T-helper 1 cell (primary cell): ENCODE measurements at places on chromosomes 7 and 10.

DNA sequence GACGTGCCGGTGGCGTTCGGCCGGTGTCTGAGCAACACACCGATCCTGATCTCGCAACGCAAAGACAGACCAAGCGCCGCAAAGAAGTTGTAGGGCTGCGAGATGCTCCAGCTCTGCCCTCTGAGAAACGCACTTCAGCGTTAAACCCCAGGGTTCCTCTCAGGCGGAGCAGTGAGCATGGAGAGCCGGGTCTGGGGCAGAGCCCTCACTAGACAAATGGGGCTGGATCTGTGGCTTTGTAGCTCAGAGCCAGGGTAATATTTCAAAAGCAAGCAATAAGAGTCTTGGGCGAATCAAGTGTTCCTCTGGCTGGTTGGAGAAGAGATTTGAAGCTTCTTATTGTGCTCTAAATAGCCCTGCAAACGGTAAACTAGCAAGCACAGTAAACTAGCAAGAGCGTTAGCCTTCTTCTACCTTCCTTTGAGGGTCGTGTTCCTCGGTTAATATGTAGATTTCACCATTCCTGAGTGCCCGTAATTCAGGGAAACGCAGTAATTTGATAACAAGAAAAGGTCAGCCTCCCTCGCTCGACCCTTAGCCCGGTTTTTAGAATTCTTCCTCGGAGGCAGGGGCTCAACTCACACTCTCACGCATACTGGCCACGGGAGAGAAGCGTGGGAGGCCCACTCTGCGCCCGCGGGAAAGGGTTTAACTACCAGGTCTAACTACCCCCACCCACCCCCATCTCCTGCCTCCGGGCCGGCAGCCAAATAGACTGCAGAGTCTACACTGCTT lies 6.7 kb downstream of the SKAP2 start:
- DNase-seq = no peak

- no peak for DNase-seq
Observed at GRCh38 chr10:101261702-101262101, 32.4 kb upstream of the LBX1 start.

GRCh38 chr10:132979491-132980425 lies 37.4 kb upstream of the CFAP46 start:
- no peak for DNase-seq

DNA sequence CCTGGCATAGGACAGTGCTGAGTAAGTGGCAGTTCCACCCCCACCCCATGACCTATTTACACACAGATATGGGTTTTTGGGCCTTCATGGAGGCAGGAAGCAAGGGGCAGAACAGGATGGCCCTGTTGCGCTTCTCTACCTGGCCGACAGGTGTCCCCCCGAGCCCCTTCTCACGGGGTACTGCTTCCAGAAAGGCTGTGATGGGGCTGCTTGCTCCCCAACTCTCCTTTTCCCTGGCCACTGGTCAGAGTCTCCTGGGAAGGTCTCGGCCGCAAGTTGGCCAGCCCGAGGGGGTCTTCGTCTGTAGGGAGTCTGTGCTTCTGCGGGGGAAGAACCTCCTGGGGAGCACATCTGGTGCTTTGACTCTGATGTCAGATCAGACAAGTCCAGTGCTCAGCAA lies 139.8 kb upstream of the TNS3 start:
- no peak for DNase-seq

- DNase-seq = no peak
Observed at GRCh38 chr7:1289666-1290025, 57.0 kb downstream of the UNCX start.

DNA sequence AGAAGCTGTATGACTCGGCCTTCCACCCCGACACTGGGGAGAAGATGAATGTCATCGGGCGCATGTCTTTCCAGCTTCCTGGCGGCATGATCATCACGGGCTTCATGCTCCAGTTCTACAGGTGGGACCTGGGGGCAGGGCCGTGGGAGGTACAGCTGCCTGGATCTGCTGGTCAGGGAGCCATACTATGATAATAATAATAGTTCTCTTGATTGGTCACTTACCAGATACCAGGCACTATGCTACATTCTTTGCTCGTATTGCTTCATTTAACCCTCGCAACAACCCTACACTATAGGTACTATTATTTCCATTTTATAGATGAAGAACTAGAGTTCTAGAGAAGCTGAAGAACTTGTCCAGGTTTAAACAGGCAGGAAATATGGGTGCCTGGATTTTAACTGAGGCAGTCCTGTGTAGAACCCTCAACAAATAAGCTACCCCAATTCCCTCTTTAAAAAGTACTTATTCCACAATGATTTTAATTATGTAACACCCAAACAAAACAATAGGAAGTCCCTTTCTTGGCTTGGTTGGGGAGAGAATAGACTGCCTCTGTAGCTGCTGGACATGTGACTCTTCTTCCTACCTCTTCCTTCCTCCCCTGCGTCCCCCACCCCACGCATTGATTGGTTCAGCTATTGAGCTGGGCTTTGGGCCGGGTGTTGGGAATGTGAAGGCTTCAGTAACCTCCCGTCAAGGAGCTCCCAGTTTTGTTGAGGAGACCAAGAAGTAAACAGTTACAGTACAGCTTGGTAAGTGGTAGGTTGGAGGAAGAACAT lies 12.8 kb downstream of the SFXN2 start:
- DNase-seq = no peak

DNA sequence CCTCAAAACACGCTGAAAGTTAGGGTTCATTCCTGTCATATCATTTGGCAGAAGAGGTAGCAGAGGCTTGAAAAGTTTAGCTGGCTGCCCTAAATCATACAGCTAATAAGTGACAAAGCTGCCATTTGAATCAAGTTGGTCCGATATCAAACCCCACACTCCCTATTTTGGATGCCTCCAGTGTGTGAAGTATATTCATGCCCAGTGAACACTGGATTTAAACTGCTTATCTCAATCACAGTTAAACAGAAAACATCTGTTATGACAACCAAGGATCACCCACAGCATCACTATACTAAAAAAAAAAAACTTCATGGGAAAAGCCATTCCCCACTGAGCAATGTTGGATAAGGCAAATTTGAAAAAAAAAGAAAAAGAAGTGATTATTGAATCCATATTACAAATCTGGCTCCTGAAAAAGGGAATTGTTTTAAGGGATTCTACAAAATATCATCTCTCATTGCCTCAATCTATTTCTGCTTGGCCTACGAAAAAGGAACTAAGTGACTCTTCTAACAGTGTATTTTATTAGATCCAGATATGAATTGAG lies 48.3 kb downstream of the ABCB1 start:
- DNase-seq = no peak

DNA sequence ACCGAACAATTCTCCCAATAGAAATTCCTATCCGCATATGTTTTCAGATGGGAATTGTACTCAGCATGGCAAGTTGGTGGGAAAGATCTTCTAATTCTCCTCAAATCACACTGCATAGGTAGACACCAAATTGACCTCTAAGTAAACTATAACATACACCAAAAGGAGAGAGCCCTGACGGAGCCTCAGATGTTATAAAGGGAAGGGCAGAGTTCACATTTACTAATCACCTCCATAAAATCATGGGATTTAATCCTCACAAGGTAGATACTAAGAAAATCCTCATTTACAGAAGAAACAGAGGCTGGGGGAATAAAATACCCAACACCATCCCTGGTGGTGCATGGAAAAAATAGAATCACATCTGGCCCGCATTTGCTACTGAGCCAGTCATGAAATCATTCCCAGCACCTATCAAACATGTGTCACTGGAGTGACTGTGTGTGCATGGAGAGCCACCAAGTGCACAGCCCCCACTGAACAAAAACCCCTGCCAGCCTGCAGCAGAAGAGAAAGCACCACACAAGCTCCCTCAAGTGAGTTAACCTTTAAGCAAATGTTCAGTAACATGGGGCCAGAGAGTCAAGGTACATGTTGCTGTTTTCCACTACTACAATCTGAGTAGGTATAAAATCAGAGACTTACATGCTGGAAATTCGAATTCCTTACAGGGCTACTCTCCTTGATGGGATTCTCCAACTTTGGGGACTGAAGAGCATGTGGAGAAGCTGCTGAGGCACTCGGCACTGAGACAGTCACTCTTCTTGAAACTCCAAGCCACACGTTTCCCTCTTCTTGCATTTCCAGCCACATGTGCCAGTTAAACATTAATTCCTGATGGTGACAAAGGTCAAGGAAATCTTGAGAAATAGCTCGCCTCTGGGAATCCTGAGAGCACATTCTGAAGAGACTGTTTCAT lies at the start of gene DDC:
Gene DDC (minus strand): TSS at position 766 of the 919 bp plus-strand sequence. CDS start 21,320 bp downstream, outside the sequence.
- no peak for DNase-seq

DNA sequence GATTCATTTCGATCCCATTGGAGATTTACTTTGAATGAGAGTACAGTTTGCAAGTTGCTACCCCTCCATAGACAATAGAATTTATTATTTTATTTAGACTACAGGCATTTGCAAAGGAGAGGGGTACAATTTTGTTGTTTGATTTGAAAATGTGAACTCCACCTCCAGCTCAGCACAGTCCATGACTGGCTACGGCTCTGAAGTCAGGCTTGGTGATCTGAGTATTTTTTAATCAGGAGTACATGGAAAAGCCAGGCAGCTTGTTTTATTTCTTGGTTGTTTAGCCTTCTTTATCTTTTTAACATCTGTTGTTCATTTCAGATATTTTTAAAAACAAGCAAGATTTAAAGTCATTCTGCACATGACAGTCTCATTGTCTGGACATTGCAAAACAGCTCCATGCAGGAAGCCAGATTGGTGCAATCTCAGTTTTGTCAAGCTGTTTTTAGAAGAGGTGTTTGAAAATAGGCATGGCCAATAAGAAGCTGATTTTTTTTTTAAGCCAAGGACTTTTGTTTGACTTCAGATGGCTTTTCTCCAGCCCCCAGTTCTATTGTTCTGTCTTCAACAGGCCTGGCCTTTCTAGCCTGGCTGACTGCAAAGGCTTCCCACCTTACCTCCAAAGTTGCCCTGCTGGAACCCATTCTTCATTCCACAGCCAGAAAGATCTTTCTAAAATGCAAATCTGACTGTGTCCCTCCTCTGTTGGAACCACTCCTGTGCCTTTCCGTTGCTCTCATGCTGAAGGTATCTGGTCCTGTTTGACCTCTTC lies 12.2 kb downstream of the PLXDC2 start:
- DNase-seq = no peak

- DNase-seq = no peak
Observed at GRCh38 chr10:105189463-105189800, 548.3 kb downstream of the SORCS3 start.

DNA sequence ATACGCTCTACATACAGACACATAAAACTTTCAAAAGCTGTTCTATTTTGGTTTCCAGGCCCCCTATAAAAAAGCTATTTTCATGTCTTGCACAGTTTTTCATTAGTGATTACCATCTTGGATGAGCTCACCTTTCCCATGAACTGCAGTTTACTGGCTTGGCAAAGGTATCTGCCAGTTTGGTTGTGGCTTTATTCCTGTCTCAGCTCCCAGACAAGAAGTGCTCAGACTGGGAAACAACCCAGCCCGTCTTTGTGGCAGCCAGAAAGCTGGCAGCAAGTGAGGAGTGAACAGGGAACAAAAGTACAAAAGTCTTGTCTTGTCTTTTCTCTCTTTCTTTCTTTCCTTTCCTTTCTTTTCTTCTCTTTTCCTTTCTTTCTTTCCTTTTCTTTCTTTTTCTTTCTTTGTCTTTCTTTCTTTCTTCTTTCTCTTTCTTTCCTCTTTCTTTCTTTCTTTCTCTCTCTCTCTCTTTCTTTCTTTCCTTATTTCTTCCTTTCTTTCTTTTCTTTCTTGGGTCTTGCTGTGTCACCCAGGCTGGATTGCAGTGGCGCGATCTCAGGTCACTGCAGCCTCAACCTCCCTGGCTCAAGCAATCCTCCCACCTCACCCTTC lies 138.8 kb downstream of the CFAP58 start:
- DNase-seq = no peak

DNA sequence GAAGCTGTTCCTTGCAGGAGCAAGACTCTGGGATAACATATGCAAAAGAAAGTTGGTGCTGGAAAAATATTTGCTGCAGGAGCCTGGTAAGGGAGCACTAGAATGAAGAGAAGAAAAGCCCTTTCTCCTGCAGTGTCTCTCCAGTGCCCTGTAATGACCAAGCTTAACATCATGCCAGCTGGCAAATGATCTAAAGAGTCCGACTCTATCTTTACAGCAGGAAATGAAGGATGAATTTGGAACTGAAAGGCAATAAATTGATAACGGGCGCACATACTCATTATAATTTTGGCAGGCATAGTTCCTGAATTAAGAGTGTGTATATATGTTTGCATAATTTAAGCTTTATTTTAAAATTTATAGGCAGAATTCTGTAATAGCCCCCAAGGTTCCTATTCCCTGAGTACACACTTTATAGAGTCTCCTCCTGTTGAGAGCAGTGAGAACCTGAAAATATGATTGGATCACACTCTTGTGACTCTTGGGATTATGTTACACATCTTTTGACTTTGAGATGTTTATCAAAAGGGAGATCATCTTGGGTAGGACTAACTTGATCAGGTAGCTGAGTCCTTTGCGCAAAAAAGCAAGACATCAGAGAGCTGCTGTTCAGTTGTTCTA lies 299.0 kb upstream of the MBL2 start:
- DNase-seq = no peak

DNA sequence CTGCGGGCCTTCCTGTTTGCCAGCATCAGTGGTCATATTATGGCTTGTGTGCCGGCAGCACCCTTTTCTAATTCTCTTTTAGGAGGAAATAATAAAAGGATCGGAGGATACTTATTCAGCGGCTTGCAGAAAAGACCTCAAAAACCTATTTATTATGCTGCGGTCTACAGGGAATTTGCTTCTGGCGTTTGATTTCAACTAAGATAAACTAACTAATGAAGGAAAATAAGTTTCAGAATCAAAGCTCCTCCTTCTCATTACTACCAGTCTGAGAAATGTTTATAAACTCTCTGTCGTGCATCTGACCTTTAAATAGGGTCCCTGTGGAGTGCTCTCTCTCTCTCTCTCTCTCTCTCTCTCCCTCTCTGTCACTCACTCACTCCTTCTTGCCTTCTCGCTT lies 335.0 kb upstream of the GLI3 start:
- no peak for DNase-seq

- DNase-seq = no peak
Observed at GRCh38 chr7:41142904-41143473, 559.9 kb downstream of the INHBA start.

DNA sequence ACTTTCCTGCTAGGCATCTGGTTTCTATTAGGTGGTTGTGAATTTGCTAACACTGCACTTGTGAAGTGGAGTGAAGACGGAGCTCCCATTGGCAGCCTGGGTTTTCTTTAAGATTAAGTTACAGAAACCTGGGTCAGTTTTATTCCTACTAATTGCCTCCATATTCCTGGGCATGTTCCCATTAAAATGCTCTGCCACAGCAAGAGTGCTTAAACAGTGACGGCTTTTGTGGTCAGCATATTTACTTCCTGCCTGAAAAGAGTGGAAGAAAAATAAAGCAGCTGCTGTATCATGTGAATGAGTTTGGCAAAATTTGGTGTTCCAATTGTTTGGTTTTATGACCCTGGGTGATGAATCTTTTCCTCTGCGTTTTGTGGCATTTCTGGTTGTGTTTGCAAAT lies 96.9 kb upstream of the PLXDC2 start:
- DNase-seq = no peak

GRCh38 chr7:151177310-151177709 lies 9.7 kb downstream of the ASB10 start:
- no peak for DNase-seq
